ENCODE measurements at places on chromosomes 2 and 18. TPM values are rescaled to one million over a fixed set of nuclear protein-coding genes. Genes with fewer than 3 reads are reported as not detected.

NEU4 gene
- not detected for total RNA-seq

- H3K27me3 ChIP-seq = no peaks in the 10 kb centered on the region
- no peak overlapping the region for H3K4me3 ChIP-seq
- no peaks in the 10 kb centered on the region for H3K36me3 ChIP-seq
These were observed 192.6 kb upstream of the ZEB2 start for GRCh38 chr2:144712550-144712940.

ABCG8 gene
- total RNA-seq = not detected

DNA sequence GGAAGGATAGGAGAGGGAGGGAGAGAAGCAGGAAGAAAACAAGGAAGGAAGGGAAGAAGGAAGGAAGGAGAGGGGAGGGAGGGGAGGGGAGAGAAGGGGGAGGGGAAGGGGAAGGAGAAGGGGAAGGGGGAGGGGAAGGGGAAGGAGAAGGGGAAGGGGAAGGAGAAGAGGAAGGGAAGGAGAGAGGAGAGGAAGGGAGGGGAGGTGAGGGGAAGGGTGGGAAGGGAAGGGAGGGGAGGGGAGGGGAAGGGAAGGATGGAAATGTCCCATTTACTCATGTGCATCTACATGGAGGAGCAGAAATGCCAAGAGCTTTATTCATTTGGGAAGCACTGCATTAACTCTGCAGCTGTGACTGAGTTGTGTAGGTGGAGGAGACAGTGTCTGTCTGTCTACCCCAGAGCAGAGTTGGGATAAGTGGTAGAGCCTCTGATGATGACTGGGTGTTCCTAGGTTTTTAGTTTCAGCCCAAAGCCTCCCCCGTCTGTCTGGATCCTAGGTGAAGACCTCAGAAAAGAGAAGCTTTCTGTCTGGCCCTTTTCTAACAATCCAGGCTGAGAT, 131.3 kb downstream of the COL6A3 start:
- DNase-seq = no peak
- no peak overlapping the region for H3K4me3 ChIP-seq
- no peaks in the 10 kb centered on the region for H3K36me3 ChIP-seq
- H3K27me3 ChIP-seq = no peaks in the 10 kb centered on the region
- H3K4me1 ChIP-seq = peaks cover 22% of the 10 kb centered on the region

GRCh38 chr2:232386740-232387450, 8.3 kb downstream of the ALPP start:
- DNase-seq = no peak
- H3K27me3 ChIP-seq = peaks cover 60% of the 10 kb centered on the region
- no peaks in the 10 kb centered on the region for H3K36me3 ChIP-seq
- H3K4me3 ChIP-seq = no peak overlapping the region
- no peak overlapping the region for H3K27ac ChIP-seq

MROH2A gene
- total RNA-seq = not detected

GRCh38 chr2:20125616-20126015, 74.2 kb upstream of the LAPTM4A start:
- H3K36me3 ChIP-seq = no peaks in the 10 kb centered on the region
- peaks cover 14% of the 10 kb centered on the region for H3K27me3 ChIP-seq
- no peak for DNase-seq
- no peak overlapping the region for H3K4me3 ChIP-seq
- no peak overlapping the region for H3K27ac ChIP-seq
- H3K4me1 ChIP-seq = no peaks in the 10 kb centered on the region

LCT gene
- not detected for total RNA-seq

ADAM23 gene
- total RNA-seq = not detected

DNA sequence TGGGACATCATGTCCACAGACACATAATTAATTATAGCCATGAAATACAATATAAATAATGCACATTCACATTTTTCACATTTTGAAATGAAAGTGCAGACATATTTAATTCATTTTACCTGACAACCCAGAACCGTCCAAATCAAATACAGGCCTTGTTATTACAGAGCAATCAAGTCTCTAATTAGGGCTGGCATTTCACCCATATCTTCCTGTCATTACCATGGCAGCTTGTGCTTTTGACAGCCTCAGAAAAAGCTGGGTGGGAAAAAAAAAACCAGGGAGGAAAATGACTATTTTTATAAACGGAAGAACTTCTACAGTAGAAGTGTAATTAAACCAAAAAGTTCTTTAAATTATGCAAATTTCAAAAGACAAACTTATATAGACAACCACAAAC, 436.4 kb downstream of the FBXO15 start:
- no peaks in the 10 kb centered on the region for H3K36me3 ChIP-seq
- H3K27me3 ChIP-seq = no peaks in the 10 kb centered on the region
- no peak overlapping the region for H3K27ac ChIP-seq
- DNase-seq = no peak
- H3K4me3 ChIP-seq = no peak overlapping the region

- H3K4me1 ChIP-seq = peaks cover 22% of the 10 kb centered on the region
- H3K4me3 ChIP-seq = no peak overlapping the region
- no peaks in the 10 kb centered on the region for H3K27me3 ChIP-seq
These were observed 35.6 kb upstream of the FOSL2 start for GRCh38 chr2:28357055-28357454.

- no peak overlapping the region for H3K27ac ChIP-seq
- DNase-seq = no peak
- no peaks in the 10 kb centered on the region for H3K36me3 ChIP-seq
- no peaks in the 10 kb centered on the region for H3K27me3 ChIP-seq
- no peaks in the 10 kb centered on the region for H3K4me1 ChIP-seq
- no peak overlapping the region for H3K4me3 ChIP-seq
These were observed 280.3 kb upstream of the TRIB2 start for GRCh38 chr2:12436483-12436882.

- no peak overlapping the region for H3K27ac ChIP-seq
- no peak for DNase-seq
- H3K4me3 ChIP-seq = no peak overlapping the region
- no peaks in the 10 kb centered on the region for H3K27me3 ChIP-seq
- no peaks in the 10 kb centered on the region for H3K4me1 ChIP-seq
These were observed 243.0 kb downstream of the RPRM start for GRCh38 chr2:153235516-153235915.

GRCh38 chr2:75406131-75406581, 154.6 kb downstream of the EVA1A start:
- H3K36me3 ChIP-seq = peaks cover 7% of the 10 kb centered on the region
- no peak overlapping the region for H3K4me3 ChIP-seq
- H3K27ac ChIP-seq = no peak overlapping the region
- DNase-seq = no peak

GKN1 gene
- total RNA-seq = not detected

GRCh38 chr2:225008179-225008856, 34.0 kb downstream of the DOCK10 start:
- no peak overlapping the region for H3K4me3 ChIP-seq
- peaks cover 22% of the 10 kb centered on the region for H3K4me1 ChIP-seq
- no peaks in the 10 kb centered on the region for H3K36me3 ChIP-seq
- no peaks in the 10 kb centered on the region for H3K27me3 ChIP-seq
- no peak for DNase-seq
- H3K27ac ChIP-seq = no peak overlapping the region

GRCh38 chr2:37800176-37800858, 124.8 kb upstream of the RMDN2 start:
- no peaks in the 10 kb centered on the region for H3K36me3 ChIP-seq
- no peak overlapping the region for H3K4me3 ChIP-seq
- H3K27ac ChIP-seq = no peak overlapping the region
- DNase-seq = no peak

DNA sequence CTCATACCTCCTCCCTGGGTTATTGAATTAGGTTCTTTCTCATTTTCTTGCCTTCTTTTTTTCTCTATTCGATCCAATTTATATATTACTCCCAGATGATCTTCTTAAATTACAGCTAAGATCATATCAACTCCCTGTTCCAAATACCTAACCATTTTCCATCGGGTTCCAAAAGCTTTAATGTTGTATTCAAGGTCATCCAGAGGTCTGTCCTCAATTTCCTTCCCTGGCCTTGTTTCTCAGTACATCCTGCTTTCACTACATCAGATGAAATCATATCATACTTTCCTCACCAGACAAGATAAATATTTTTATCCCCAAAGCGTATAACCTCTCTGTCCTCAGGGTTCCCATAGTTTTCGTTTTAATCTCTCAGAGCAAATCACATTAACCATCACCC, 36.3 kb upstream of the GREB1L start:
- H3K27me3 ChIP-seq = no peaks in the 10 kb centered on the region
- no peak overlapping the region for H3K27ac ChIP-seq
- DNase-seq = no peak
- H3K4me1 ChIP-seq = no peaks in the 10 kb centered on the region
- H3K36me3 ChIP-seq = no peaks in the 10 kb centered on the region

GRCh38 chr2:201698588-201699226, at the start of gene MPP4:
Gene MPP4, minus strand, starts transcription at chr2:201698644. Its CDS starts 4,690 bp downstream, at chr2:201693954.
- DNase-seq = no peak
- no peak within 1 kb of the TSS for H3K4me3 ChIP-seq
- H3K27ac ChIP-seq = no peak within 1 kb of the TSS
- H3K4me1 ChIP-seq = peaks cover 26% of the 10 kb centered on the region
- H3K27me3 ChIP-seq = no peaks in the 10 kb centered on the region
- H3K36me3 ChIP-seq = peaks cover 33% of the 10 kb centered on the region

DUSP19 gene
- total RNA-seq = 1.0 TPM

GRCh38 chr2:96409820-96410164, 74.2 kb downstream of the NCAPH start:
- no peak for DNase-seq
- peaks cover 23% of the 10 kb centered on the region for H3K4me1 ChIP-seq
- no peaks in the 10 kb centered on the region for H3K36me3 ChIP-seq
- no peak overlapping the region for H3K4me3 ChIP-seq
- H3K27me3 ChIP-seq = peaks cover 12% of the 10 kb centered on the region

DNA sequence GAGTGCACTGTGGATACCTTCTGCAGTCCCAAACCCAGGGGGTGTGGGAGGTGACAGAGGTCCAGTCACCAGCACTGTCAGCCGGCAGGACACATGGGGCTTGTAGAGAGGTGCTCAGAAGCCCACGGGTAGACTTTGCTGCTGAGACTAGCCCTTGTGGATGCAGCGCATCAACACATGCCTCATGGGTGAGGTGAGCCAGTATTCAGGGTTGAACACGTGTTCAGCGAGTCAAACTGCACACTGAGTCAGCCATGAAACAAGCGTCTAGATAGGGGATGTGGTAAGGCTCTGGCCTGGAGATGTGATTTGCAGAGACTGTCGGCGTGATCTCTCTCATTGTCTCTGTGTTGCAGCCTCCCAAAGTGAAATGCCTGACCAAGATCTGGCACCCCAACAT, 35.8 kb upstream of the SCLY start:
- H3K4me3 ChIP-seq = no peak overlapping the region
- no peaks in the 10 kb centered on the region for H3K27me3 ChIP-seq
- peak; percentile 24 for DNase-seq
- H3K27ac ChIP-seq = no peak overlapping the region

MOCOS gene
- total RNA-seq = 69.1 TPM

PKP4 gene
- total RNA-seq = 63.7 TPM

DNA sequence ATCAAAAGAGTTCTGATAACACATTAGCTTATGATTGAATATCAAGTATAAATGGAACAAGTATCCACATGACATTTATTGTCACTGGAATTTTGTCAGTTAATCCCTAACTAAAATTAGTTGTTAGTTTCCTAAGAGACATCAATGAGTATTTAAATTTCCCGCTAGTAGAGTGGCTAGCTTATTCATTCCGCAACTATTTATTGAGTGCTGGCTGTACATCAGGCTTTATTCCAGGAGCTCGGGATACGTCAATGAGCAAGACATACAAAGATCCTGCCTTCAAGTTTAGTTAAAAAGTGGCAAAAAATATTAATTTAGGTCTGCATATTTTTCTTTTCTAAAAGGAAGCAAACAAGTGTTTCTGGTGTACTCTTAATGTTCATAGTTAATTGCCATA, 59.3 kb downstream of the PRKRA start:
- H3K4me3 ChIP-seq = no peak overlapping the region
- H3K27me3 ChIP-seq = no peaks in the 10 kb centered on the region
- H3K27ac ChIP-seq = no peak overlapping the region
- H3K36me3 ChIP-seq = peaks cover 45% of the 10 kb centered on the region

DNA sequence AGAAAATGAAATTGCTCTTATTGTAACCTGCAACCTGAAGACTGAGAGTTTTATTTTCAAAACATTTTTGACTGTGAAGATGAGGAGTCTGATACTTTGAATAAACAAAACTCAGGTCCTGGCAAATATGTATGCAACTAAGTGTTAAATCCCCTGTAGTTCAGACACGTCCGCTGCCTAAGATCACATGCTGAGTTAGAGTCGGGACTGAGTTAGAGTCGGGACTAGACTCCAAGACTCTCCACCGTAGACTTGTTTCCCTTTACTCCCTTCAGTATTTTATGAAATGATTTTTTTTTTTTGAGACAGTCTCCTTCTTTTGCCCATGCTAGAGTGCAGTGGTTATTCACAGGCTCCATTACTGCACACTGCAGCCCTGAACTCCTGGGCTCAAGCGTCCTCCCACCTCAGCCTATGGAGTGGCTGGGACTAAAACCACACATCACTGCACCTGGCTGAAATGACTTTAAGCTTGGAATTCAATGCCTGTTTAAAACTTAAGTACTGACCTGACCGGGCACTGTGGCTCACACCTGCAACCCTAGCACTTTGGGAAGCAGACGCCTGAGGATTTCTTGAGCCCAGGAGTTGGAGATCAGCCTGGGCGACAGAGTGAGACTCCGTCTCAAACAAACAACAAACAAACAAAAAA, 28.0 kb upstream of the PMAIP1 start:
- no peak for DNase-seq
- H3K36me3 ChIP-seq = peaks cover 5% of the 10 kb centered on the region
- H3K27ac ChIP-seq = no peak overlapping the region
- peaks cover 15% of the 10 kb centered on the region for H3K4me1 ChIP-seq
- H3K4me3 ChIP-seq = no peak overlapping the region
- H3K27me3 ChIP-seq = no peaks in the 10 kb centered on the region

DNA sequence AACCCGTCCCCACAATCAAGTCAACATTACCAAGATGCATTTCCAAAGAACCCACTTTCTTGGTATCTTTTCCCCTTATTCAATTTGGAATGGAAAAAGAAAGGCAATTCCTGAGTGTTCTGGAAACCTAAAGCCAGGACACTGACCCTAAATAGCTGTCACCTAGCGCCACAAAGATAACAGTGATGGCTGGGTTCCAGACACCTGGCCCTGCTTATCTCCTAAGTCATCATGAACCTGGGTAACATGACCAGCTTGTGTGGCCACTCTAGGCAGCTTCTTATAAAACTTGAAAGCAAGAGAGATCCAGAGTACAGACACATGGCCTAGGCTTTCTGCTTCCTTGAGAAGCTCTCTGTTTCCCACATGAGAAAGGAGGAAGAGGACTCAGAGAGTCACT, 95.4 kb downstream of the BOD1L2 start:
- no peak for DNase-seq
- no peaks in the 10 kb centered on the region for H3K36me3 ChIP-seq
- peaks cover 18% of the 10 kb centered on the region for H3K27me3 ChIP-seq

KANSL1L gene
- total RNA-seq = 9.8 TPM

- no peaks in the 10 kb centered on the region for H3K27me3 ChIP-seq
- no peak for DNase-seq
These were observed 123.9 kb downstream of the TMEM17 start for GRCh38 chr2:62382122-62382521.

GRCh38 chr18:275486-275885, 7.6 kb upstream of the THOC1 start:
- H3K4me1 ChIP-seq = no peaks in the 10 kb centered on the region
- H3K4me3 ChIP-seq = no peak overlapping the region
- no peak overlapping the region for H3K27ac ChIP-seq

Measured in MCF 10A (cell line).